ENCODE measurements at places on chromosomes 3 and 15. TPM values are rescaled to one million over a fixed set of nuclear protein-coding genes. Genes with fewer than 3 reads are reported as not detected.

The WDR76 gene
- 8.2 TPM for total RNA-seq

The NRROS gene
- total RNA-seq, result 1.6 TPM

The GABRA5 gene
- total RNA-seq, result not detected

The TM4SF1 gene
- 0.80 TPM for total RNA-seq

The CSPG5 gene
- total RNA-seq, result 5.0 TPM

The CSTA gene
- not detected for total RNA-seq

The RASL12 gene
- 7.0 TPM for total RNA-seq

The CRTAP gene
- 62.1 TPM for total RNA-seq

The SLC30A4 gene
- 3.5 TPM for total RNA-seq

The CD80 gene
- total RNA-seq, result 0.39 TPM

The DISP2 gene
- total RNA-seq, result 0.21 TPM

The CCR1 gene
- not detected for total RNA-seq

The EPB42 gene
- 0.39 TPM for total RNA-seq

The MINAR1 gene
- total RNA-seq, result 3.3 TPM

The ZNF770 gene
- 22.6 TPM for total RNA-seq

The OR5K2 gene
- not detected for total RNA-seq

The C3orf33 gene
- total RNA-seq, result 5.5 TPM

The NCBP2 gene
- total RNA-seq, result 52.9 TPM

The TGM5 gene
- total RNA-seq, result not detected

The CTXND1 gene
- total RNA-seq, result 0.07 TPM

The GUCA1C gene
- total RNA-seq, result not detected

The TMOD2 gene
- total RNA-seq, result 2.7 TPM

The KIF7 gene
- 33.8 TPM for total RNA-seq

The GABRG3 gene
- not detected for total RNA-seq

The ALDH1A3 gene
- total RNA-seq, result not detected

The CHRD gene
- 33.0 TPM for total RNA-seq

The RBP2 gene
- total RNA-seq, result not detected

The UMPS gene
- 127 TPM for total RNA-seq

The NECTIN3 gene
- total RNA-seq, result 22.8 TPM

The CDHR4 gene
- not detected for total RNA-seq

The LRRC31 gene
- not detected for total RNA-seq

The HRH1 gene
- total RNA-seq, result not detected

The SPATA12 gene
- total RNA-seq, result not detected

The SPINK8 gene
- total RNA-seq, result not detected

The DUOX1 gene
- total RNA-seq, result 0.04 TPM

The ANKRD63 gene
- 104 TPM for total RNA-seq

The KLHL18 gene
- 14.8 TPM for total RNA-seq

The MYEF2 gene
- 143 TPM for total RNA-seq

The PCNP gene
- total RNA-seq, result 64.5 TPM

The NR2F2 gene
- 0.99 TPM for total RNA-seq

The LNP1 gene
- 23.1 TPM for total RNA-seq

The CADM2 gene
- 0.15 TPM for total RNA-seq

The FAM219B gene
- 168 TPM for total RNA-seq

The SLITRK3 gene
- 0.18 TPM for total RNA-seq

The RAB7A gene
- 62.3 TPM for total RNA-seq

The TUBGCP5 gene
- total RNA-seq, result 13.2 TPM

The C3orf70 gene
- total RNA-seq, result 0.42 TPM

The ATP6V1A gene
- 33.0 TPM for total RNA-seq

The HGD gene
- 0.39 TPM for total RNA-seq

The GREM1 gene
- 0.09 TPM for total RNA-seq

The RAB8B gene
- 12.4 TPM for total RNA-seq

The SAMD7 gene
- total RNA-seq, result not detected

The SENP8 gene
- total RNA-seq, result 4.6 TPM

The CELSR3 gene
- 5.9 TPM for total RNA-seq

The UPK1B gene
- 1.0 TPM for total RNA-seq

The RHOV gene
- 1.2 TPM for total RNA-seq

The IL5RA gene
- total RNA-seq, result 0.07 TPM

The CTXN2 gene
- not detected for total RNA-seq

The ZNF774 gene
- 1.7 TPM for total RNA-seq
